ENCODE measurements at places on chromosomes 3 and 15. TPM values are rescaled to one million over a fixed set of nuclear protein-coding genes. Genes with fewer than 3 reads are reported as not detected.

GRCh38 chr3:35639254-35640186, at the start of gene ARPP21:
TSS of gene ARPP21 (plus strand) at chr3:35639525. CDS start at chr3:35681752, 42,227 bp downstream.
- DNase-seq: peak; percentile 5

DNA sequence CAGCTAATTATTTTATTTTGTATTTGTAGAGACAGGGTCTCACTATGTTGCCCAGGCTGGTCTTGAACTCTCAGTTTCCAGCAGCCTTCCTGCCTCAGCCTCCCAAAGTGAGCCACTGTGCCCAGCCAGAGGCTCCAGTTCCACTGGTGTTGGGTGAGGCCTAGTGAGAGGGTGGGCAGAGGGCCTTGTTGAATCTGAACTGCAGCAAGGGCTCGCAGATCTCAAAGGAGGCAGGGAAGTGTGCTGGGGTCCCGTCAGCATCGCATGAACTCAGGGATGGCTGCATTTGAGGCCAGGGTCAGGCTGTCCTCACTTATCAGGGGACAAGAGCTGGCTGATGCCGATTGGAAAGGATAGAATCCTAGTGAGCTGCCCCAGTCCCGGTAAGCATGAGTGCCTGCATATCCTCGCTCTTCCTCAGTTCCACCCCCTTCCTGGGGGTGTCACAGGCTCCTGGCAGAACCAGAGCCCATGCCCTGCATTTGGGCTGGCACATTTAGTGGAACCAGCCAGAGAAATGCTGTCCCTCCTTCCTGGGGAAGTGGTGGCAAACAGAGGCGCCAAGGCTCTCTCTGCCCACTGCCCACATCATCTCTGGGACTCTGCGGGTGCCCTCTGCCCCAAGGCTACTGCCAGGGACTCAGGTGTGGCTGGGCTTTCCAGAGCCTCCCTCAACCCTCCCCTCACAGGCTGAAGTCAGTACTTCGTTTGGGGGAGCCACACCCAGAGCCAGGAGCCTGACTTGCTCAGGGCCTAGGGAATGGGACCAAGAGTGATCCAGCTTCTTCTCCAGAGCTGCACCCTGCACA, 24.1 kb downstream of the ALS2CL start:
- DNase-seq: no peak

- no peak for DNase-seq
These were observed 10.9 kb upstream of the PXK start for GRCh38 chr3:58321791-58322190.

DNA sequence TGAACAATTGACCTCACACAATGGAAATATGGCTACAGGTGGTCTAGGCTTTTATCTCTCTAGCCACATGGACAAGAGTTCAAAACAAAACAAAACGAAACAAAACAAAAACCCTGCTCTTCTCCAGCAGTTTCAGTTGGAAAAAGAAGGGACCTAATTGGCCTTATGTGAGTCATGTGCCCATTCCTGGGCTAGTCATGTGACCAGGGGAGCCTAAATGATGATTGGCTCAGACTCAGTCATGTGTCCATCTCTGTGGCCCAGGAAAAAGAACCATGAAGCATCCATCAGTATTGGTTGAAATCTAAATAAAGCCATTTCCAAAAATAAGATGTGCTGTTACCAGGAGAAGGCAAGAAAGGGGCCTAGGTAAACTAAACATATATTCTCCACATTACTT, 96.8 kb downstream of the ANXA2 start:
- DNase-seq: no peak

- no peak for DNase-seq
These were observed 68.5 kb downstream of the GRIP2 start for GRCh38 chr3:14471690-14472089.

The GNAT1 gene
- not detected for total RNA-seq

All from astrocyte (in vitro differentiated cells and primary cell).